ENCODE measurements at places on chromosomes 12 and 14.

- DNase-seq: no peak
These were observed 43.0 kb upstream of the TSPAN9 start for GRCh38 chr12:3034067-3034750.

DNA sequence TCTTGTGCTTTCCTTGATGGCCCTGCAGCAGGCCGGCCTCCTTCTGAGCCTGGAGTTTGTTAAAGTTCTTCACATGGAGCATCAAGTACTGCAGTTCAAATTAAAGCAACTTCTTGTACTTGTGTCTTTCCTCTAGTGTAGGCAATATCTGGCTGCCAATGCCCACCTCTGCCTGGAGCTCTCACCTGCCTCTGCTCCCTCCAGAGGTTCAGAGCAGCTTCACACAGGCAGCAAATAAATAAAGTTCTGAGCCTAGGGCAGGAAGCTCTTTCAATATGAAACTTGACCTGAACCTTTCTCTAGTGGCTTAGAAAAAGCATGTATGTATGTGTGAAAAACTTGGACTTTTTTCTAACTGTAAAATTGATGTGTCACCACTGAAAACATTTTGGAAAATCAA is 65.9 kb downstream of the ITPR2 start:
- no peak for DNase-seq

GRCh38 chr14:40371011-40371410 is 938.8 kb upstream of the FBXO33 start:
- DNase-seq: no peak

DNA sequence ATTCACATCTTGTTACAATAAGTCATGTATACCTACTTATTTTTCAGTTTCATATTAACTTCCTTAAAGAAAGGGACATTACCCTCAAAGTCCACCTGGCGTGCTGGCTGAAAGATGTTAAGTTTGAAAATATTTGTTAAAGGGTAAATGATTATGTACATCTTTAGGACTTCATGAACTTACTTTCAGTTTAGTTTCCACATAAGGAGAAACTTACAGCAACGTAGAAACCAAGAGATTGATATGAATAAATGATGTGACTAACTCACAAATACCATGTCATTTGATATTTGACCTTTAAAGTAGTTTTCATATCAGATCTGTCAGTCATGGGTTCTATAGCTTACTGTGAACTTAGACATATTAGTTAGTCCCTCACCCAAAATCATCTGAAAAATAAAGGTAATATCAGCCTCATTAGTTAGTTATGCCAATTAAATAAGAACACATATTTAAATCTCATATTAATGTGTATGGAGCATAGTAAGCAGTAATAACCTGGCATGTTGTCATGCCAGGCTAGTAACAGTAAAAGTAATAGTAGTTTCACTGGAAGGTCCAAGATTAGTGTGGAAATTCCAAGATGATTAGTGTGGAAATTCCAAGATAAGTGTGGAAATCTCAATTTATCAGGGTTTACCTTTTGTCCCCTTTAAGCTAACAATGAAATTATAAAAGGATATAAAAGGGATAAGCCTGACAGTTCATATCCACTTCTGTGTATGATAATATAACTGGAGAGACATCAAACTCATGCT is 1.9 kb upstream of the CLEC2D start:
- DNase-seq: no peak

GRCh38 chr12:105235281-105235731 is 668 bp downstream of the APPL2 start:
- DNase-seq: no peak

DNA sequence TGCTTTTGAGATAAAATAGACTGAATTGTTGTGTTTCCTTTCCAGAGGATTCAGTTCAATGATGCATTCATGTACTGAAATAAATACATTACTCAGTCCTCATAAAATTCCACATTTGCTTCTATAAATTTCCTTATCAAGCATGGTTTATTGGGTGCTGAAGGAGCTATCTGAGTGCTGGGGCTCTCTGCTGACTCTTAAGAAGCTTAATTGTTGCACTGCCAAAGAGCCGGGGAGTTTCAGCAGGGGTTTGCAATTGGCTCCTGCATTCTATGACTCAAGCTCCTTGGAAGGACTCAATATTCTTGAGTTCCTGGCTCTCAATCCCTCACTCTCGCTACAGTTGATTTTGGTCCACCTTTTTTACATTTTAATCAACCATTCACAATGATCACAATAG is 69.8 kb upstream of the PYGL start:
- no peak for DNase-seq

GRCh38 chr14:31479027-31479426 is 8.8 kb downstream of the GPR33 start:
- DNase-seq: no peak

GRCh38 chr14:100601914-100602313 is 14.7 kb upstream of the BEGAIN start:
- no peak for DNase-seq

GRCh38 chr14:74551431-74552371 is 58.1 kb downstream of the ISCA2 start:
- DNase-seq: no peak

- no peak for DNase-seq
These were observed 11.3 kb upstream of the PLBD2 start for GRCh38 chr12:113347107-113347506.

DNA sequence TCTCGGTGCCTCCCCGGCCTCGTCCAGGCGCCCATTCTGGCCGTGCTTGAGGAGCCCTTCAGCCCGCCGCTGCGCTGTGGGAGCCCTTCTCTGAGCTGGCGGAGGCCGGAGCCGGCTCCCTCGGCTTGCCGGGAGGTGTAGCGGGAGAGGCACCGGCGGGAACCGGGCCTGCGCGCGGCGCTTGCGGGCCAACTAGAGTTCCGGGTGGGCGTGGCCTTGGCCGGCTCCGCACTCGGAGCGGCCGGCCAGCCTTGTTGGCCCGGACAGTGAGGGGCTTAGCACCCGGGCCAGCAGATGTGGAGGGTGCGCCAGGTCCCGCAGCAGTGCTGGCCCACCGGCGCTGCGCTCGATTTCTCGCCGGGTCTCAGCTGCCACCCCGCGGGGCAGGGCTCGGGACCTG is 168.7 kb upstream of the RPL10L start:
- DNase-seq: no peak

- DNase-seq: peak; percentile 46
These were observed 519 bp downstream of the MORN3 start for GRCh38 chr12:121668750-121669520.

Data from T-helper 9 cell (primary cell).